ENCODE measurements at places on chromosomes 12 and 14.

DNA sequence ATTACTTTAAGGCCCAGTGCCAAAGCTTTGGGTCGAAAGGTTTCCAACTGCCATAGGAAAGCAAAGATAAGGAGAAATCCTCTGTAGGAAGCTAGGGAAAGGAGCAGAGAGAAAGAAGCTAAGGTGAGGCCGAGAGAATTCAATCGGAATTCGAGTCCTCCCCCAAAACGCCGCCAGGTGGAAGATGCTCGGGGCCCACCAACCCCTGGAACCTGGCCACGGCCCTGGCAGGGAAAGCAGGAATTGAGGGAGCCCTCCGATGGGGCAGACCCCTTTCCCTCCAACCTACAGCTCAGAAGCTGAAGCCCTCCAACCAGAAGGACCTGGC is 498 bp downstream of the GMFB start:
- DNase-seq: no peak

DNA sequence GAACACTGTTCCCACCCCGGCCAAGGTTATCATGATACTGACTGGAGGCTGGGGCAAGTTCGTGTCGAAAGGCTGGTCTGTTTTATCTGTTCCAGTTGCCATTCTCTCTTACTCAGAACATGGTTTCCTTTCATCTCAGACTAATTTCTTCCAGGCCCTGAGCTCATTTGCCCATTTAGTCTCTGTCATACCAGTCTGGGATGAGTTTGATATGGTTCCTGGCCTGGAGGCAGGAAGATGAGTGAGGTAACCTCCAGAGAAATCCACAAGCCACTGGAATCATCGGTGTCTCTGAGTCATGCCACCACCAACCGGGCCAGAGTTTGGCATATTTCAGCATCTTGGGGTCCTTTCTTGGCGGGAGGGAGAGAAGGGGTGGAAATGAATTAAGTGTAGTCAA is 114.7 kb downstream of the NTF3 start:
- no peak for DNase-seq

DNA sequence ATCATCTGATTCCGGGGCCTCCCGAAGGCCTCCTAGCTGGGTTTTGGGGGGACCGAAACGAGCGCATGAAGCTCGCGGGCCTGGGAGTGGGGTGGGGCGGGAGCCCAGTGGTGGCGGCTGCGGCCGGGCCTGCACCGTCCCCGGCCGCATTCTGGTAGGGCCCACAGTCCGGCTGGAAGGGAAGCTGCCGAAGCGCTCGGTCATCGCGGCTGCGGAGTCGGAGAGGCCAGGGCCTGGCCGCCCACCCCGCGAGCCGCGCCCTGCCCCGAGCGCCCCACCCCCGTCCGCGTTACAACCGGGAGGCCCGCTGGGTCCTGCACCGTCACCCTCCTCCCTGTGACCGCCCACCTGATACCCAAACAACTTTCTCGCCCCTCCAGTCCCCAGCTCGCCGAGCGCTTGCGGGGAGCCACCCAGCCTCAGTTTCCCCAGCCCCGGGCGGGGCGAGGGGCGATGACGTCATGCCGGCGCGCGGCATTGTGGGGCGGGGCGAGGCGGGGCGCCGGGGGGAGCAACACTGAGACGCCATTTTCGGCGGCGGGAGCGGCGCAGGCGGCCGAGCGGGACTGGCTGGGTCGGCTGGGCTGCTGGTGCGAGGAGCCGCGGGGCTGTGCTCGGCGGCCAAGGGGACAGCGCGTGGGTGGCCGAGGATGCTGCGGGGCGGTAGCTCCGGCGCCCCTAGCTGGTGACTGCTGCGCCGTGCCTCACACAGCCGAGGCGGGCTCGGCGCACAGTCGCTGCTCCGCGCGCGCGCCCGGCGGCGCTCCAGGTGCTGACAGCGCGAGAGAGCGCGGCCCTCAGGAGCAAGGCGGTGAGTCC is at the start of gene KLC1:
Gene KLC1, plus strand, starts transcription at position 528 of the 819 bp plus-strand sequence. CDS start 25,354 bp downstream, outside the sequence.
- peak; percentile 64 for DNase-seq

- DNase-seq: no peak
Measured at GRCh38 chr12:112124918-112125249, 476 bp upstream of the TRAFD1 start.

- no peak for DNase-seq
Measured at GRCh38 chr12:41972196-41972595, 172.5 kb downstream of the GXYLT1 start.

- DNase-seq: no peak
Measured at GRCh38 chr12:130994821-130995375, 41.2 kb downstream of the ADGRD1 start.

- no peak for DNase-seq
Measured at GRCh38 chr14:104230946-104231345, 92.6 kb downstream of the KIF26A start.

DNA sequence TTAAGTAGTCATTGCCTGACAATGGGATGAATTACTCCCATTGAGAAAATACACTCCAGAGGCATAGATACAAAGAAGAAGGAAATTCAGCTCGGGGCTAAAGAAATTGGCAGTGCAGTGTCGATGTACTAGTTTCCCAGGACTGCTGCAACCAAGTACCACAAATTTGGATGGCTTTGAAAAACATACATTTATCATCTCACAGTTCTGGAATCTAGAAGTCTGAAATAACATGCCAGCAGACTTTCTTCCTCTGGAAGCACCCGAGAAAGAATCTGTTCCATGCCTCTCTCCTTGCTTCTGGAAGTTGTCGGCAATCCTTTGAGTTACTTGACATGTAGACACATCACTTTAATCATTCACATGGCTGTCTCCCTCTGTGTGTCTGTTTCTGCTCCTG is 101.9 kb downstream of the TMTC3 start:
- no peak for DNase-seq

- DNase-seq: no peak
Measured at GRCh38 chr14:64544607-64545312, 4.2 kb downstream of the HSPA2 start.

DNA sequence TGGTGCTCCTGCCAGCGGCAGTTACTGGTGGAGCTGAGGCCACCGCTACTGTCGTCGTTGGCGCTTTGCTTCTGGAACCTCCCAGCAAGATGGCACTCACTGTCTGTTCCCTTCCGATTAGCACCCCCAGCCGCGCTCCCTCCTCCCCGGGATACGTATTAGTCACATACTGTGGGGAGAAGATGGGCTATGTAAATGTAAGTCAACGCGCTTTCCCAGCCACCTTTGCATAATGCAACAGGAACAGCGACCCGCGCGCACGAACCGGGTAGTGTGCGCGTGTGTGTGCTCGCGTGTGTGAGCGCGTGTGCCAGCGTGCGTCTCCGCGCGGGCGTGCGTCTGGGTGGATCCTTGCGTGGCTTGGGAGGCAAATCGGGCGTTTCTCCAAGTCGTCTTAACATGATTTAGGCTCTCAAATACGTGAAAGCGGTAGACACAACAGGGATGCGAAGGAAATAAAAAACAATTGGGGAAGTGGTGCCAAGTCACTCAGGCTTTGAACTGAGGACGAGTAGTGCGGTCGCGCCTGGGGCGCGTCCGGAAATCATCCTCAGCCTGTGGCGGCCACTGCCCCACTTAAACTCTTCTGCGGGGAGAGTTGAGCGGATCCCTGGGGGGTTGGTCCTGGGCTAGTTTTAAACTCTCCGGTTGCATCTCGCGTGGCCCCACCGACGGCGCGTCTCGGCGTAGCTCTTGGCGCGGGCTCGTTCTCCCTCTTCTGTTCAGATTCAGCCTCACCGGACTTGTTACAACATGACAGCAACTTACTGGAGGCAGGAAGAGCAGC is 1.8 kb downstream of the FLRT2 start:
- DNase-seq: peak; percentile 71

DNA sequence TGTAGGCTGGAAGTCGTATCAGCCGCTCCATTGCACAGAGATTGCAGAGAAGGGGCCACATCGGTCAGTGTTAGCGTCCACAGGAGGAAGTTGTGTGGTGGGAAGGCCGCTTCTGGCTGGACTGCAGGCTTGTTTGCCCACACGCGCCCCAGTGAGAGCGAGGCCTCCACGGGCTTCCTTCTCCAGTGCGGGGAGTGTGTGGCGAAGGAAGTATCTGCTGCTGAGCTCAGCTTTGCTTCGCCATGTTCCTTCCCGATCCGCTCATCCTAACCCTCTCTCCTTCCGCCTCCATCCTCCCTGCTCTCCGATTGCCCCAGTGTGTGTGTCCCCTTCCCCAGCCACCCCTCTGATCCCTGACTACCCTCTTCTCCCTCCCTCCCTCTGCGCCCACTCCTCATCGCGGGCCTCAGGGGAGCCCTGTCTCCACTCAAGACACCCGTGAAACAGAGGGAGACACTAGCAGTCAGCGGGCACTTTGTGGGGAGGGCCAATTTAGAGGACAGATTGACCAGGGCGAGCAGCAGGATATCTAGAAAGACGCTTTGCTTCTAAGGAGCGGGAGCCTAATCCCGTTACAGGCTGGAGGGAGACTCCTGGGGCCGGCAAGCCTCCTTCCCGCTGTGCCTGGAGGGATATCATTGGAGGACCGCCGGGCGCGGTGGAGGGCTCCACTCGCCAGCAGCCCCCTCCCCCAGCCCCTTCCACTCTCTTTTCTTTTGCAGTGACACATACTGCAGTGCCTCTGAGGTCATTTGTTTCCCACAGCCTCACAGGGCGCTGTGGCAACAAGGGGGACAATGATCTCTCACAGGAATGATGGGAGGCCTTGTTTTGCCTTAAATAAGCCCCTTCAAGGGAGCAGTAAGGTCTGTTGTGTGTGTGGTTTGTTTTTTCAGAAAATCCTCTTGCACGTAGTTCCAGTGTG is 428.8 kb downstream of the ZFP36L1 start:
- peak; percentile 12 for DNase-seq

- DNase-seq: no peak
Measured at GRCh38 chr12:75706786-75707605, 195.6 kb upstream of the KRR1 start.

GRCh38 chr14:50320283-50320682 is 8.2 kb downstream of the DMAC2L start:
- DNase-seq: no peak

GRCh38 chr14:63672417-63673180 is 30.9 kb upstream of the WDR89 start:
- no peak for DNase-seq

DNA sequence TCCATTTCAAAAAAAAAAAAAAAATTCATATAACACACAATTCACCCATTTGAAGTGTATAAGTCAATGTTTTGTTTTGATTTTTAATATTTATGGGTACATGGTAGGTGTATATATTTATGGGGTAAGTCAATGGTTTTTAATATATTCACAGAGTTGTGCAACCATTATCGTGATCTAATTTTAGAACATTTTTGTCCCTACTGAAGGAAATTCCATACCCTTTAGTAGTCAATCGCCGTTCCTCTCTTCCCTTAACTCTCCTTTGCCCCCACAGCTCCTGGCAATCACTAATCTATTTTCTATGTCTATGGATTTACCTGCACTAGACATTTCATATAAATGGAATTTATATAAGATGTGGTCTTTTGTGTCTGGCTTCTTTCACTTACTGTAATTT is 92.8 kb downstream of the TRAFD1 start:
- no peak for DNase-seq

GRCh38 chr12:10601860-10602259 is 11.5 kb downstream of the MAGOHB start:
- no peak for DNase-seq

- no peak for DNase-seq
Measured at GRCh38 chr14:20578784-20579502, 8.9 kb downstream of the RNASE11 start.

GRCh38 chr12:27843714-27844245 is 63.7 kb upstream of the MANSC4 start:
- no peak for DNase-seq

DNA sequence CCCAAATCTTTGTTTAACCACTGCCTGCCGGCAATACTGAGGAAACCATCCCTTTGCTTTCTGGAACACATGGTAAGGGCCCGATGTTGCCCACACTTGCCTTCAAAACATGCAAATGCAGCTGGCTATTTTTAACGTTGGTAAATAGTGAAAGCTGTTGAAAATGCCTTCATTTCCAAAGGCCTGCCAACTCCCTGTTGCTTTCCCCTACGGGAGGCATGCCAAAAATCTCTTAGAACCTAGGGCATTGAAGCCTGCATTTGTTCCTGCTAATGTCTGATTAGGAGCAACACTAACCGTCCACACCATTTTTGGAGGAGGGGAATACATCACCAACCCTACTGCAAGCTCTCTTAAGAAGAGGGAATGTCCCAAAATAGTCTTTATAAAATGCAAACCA is 152.6 kb upstream of the NOS1 start:
- DNase-seq: no peak

- peak; percentile 36 for DNase-seq
Measured at GRCh38 chr12:45216230-45216982, 511 bp downstream of the ANO6 start.

DNA sequence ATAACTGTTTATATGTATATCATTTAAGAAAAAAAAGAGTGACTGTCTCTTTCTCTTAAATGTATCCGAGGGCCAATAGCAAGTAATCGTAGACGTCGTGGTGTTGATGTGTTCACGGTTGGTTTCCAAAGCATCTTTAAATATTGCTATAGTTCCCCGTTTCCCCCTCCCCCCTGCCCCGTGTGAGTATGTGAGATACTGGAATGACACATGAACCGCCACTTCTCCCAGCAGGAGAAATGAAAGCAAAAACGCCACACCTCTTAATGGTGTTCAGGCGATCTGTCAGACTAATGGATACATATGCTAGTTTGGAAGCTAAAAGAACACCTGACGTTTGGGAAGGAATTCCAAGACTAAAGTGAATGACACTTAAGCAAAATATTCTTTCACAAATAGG is 258.3 kb downstream of the FOXN3 start:
- DNase-seq: no peak

- no peak for DNase-seq
Measured at GRCh38 chr12:62618319-62618718, 151.7 kb downstream of the MON2 start.

DNA sequence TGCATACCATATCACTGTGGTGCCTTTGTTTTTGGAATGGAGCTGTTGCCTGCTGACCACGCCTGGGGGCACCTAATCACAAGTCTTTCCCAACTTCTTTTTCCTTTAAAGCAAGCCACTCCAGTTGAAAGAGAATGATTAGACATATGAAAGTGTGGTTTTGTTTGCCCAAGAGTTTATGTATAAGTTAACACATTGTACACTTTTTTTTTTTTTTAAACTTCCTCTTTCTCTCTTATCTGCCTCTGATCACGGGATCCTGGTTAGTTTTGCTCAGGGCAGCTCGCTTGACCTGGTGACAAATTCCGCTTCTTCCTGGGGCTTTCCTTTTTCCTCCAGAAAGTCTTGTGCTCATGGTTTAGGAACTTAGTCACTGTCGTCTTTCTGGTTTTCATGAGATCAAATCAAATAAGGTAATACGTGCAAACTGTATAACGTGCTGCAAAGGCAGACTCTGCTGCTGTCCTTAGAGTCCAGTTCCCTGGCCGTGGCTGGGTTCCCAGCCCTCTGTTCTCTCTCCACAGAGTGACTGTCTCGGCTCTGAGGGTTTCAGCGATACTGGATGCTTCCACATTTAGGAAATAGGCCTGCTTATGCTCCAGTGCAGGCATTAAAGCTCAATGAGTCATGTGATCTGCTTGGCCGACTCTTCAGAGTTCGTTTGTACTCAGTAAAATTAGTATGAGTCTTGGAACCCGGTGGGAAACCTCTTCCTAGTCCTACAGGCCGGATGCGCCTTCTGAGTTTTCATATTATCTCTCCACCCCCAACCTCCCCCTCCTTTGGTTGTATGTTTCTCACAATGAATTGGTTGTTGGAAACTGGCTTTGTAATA is 15.2 kb downstream of the RASSF3 start:
- DNase-seq: peak; percentile 70

All from HL-60 (cell line).